ENCODE measurements at places on chromosomes 6 and 20.

DNA sequence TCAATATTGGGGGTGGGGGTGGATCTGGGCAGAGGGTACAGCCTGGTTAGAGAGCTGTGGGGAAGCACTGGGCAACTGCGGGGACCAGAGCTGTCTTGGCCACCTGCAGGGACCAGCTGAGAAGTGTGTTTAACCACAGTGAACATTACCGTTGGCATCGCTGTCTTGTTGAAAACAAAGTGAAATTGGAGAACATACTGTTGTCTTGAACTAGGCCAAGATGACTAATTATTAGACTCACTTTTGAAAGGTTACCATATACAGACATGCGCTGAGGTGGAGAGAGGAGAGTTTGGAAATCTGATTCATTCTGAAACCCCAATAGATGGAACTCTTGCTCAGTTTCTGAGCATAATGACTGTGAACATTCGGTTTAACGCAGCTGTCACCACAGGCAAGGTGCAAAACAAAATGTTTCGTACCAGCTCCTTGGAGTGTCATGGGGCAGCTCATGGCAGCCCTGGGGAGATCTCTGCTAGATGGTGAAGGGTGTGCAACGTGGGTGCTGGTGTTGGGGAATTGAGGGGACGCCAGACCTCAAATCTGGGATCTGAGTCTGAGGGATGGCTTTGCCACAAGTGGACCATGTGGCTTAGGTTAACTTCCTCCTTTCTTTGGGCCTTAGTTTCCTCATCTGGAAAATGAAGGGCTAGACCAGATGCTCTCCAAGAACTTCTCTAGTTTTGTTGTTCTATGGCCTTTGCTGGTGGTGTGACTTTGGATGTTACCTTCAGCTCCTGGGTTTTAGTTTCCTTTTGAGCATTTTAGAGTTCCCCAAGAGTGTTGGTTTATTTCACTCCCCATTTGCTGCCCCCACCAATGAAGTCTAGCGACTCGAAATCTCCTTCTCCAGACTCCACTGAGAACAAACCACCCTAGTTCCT, 24.6 kb upstream of the GTSF1L start:
- no peak for DNase-seq

GRCh38 chr6:20433321-20433720, 31.6 kb downstream of the E2F3 start:
- DNase-seq = no peak

DNA sequence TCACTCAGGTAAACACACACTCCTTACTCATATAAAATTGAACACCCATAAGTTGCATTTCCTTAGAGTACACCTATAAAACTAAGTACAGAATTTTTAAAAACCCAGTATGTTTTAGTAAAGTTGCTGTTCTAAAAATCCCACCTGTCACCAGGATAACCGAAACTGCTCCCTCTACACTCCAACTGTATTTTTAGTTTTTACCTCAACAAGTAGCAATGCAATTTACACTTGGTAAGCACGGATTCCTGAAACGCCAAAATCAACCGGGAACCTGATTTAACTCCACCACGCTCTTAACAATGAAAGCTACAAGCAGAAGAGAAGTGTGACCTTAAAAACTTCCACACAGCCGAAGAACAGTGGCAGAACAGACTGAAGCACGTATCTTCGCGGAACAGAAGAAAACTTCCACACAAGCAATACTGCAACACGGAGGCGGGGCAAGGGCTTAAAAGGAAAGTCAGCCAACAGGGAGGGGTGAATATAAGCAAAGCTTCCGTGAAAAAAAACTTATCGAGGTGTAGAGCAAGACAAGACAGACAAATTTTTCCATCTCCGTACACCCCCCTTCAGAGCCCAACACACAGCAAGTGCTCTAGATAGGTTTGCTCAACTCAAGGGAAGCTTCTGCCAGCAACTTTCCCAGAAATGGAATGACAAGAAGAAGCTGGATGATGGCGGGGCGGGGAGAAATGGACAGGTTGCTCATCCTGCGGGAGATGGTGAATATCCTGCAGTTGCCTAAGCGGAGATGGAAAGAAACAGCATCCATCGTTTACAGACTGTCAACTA, 1.4 kb downstream of the STAU1 start:
- no peak for DNase-seq

GRCh38 chr6:35569011-35569461, 56.3 kb upstream of the TULP1 start:
- DNase-seq = no peak
